ENCODE measurements at places on chromosomes 4 and X.

DNA sequence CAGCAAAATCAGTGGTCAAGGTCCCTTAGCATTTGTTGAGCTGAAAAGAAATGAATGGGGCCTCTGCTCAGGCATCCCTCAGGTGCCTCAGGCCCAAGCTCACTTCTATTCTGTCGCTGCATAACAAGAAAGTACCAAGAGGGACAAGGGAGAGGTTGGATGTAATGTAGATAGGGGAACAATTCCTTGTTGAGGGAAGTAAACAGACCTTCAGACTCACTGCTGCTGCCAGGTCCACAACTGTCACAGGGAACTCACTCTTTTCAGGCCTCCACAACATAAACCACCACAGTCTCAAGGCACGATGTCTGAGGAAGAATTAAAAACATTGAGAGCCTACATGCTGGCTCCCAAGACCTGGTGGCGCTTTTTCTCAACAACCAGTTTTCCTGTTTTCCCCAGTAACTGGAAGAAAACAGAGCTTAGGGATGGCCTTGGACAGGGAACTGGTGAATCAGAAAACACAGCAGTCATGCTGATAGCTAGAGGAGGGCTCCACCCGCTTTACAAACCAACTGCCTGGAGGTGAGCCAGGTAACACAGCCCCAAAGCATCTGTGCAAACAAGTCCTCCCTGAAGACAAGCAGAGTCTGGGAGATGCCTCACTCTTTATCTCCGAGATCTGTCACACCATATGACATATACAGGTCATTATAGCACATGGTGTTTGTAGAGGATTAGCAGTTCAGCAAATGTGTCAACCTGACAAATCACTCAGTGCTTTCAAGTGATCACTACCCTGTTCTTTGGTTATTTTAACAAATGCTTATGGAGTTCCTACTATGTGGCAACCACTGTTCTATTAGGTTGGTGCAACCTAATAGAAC lies 14.3 kb upstream of the AWAT1 start:
- no peak for DNase-seq

DNA sequence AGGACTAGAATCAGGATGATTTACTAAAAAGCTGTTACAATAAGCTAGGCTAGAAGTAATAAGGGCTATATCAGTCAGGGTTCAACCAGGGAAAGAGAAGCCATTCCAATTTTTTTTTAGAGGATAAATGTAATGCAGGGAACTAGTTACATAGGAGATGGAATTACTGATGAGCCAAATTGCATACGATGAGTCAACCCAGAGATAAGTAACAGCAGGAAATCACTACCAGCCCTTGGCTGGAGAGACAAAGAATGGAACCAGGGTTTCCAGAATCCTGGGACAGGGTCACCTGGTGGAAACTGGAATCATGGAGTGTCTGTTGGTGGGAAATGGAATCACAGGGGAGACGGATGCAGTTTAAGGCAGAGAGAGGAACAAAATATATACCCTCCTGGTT lies 13.1 kb upstream of the MAGEA4 start:
- no peak for DNase-seq

DNA sequence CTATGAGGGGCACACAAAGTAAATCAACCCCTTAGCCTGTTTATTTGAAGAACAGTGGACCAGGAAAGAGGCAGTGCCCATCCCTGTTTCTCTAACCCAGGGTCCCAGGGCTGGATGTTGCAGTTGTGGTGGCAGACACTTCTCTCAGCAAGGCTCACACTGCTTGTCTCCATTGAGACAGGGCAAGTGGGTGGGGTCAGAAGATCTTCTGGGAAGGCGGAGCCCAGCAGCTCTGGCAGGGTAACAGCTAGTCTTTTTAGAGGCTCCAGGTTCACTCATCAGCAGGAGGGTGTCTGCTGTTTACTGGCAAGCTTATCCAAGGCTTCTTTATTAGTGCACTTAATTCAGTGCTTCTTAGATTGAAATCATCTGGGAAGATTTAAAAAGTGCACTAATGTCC lies 659.8 kb upstream of the DIPK2B start:
- no peak for DNase-seq

- DNase-seq, result no peak
Measured at GRCh38 chr4:181909368-181909767, 333.8 kb upstream of the TENM3 start.

GRCh38 chr4:41748074-41748570 lies 403 bp downstream of the PHOX2B start:
- no peak for DNase-seq

- no peak for DNase-seq
Measured at GRCh38 chrX:136856551-136856950, 24.0 kb downstream of the RBMX start.

DNA sequence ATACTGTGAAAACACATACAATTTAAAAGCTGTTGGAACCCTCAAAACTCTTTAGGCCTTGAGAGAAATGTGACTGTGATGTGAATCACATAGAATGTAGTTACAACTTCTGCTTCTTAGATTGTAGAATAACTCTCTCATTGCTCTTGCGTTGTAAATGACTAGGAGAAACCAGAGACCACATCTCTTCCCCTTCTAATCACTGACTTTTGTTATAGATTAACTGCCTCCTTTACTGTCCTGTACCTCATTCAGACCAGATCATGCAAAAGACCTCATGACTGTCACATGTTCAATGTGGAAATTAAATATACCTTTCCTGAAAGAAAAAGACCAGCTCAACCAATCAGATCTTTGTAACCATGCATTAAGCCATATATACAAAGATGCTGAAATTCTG lies 43.2 kb upstream of the NEIL3 start:
- no peak for DNase-seq

GRCh38 chr4:94262163-94263016 lies 54.7 kb downstream of the SMARCAD1 start:
- no peak for DNase-seq

DNA sequence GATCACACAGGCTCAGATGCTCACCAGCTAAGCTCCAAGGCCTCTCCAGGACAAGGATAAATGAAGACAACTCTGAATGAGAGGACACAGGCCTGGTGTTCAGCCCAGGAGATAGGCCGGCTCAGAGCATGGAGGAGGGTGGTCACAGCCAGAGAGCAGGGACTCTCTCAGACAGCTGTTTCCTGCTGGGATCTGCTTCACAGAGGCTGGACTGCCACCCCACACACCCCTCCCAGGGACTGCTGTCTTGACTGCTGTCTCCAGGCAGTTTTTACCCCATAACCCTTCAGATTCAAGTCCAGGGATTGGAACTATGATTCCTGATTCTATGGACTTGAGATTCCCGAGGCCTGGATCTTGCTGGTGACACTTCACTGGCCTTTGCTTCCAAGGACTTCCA lies 89.0 kb downstream of the SMIM20 start:
- no peak for DNase-seq

- DNase-seq, result no peak
Measured at GRCh38 chr4:7902101-7902553, 37.5 kb downstream of the AFAP1 start.

- DNase-seq, result no peak
Measured at GRCh38 chrX:10288373-10288975, 131.7 kb downstream of the CLCN4 start.

DNA sequence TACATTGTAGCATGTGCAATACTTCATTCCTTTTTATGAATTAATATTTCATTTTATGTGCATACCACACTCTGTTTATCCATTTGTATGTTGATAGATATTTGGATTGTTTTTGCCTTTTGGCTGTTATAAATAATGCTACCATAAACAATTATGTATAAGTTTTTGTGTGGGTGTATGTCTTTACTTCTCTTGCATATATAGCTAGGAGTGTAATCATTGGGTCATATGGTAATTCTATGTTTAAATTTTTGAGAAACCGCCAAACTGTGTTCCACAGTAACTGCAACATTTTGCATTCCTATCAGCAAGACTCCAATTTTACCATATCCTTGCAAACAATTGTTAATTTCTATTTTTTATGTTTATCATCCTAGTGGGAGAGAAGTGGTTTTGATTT lies 3.1 kb upstream of the TCEAL5 start:
- DNase-seq, result no peak

- no peak for DNase-seq
Measured at GRCh38 chr4:128768373-128768996, 41.0 kb upstream of the JADE1 start.

DNA sequence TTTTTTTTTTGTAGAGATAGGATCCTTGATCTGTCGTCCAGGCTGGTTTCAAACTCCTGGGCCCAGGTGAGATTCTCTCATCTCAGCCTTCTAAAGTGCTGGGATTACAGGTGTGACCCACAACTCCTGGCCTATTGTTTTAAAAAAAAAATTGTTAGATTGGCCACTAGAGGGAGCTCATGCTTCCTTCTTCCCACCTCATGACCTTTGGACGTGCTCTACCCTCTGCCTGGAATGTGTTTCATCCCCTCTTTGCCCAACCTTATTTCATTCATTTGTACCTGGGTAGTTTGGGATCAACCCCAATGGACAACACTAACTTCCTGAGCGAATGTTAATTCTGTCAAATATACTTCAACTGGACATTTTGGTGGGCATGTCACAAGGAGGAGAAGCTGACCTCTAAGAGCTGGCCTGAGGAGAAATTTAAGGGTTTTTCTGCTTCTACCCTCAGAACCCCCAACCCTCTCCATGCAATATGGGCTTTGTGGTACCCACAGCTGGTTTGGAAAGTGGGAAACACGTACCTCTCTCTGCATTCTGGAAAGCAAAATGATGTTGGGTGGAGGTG lies 6.4 kb downstream of the PPEF2 start:
- peak; percentile 22 for DNase-seq

- DNase-seq, result peak; percentile 9
Measured at GRCh38 chr4:60930866-60931265, 269.3 kb upstream of the ADGRL3 start.

- no peak for DNase-seq
Measured at GRCh38 chr4:42268824-42269223, 116.4 kb upstream of the BEND4 start.

- peak; percentile 43 for DNase-seq
Measured at GRCh38 chrX:12974305-12974795, 560 bp upstream of the TMSB4X start.

- DNase-seq, result no peak
Measured at GRCh38 chr4:118770741-118771187, 65.2 kb downstream of the SEC24D start.

- DNase-seq, result no peak
Measured at GRCh38 chr4:12958436-12958835, 525.7 kb downstream of the RAB28 start.

DNA sequence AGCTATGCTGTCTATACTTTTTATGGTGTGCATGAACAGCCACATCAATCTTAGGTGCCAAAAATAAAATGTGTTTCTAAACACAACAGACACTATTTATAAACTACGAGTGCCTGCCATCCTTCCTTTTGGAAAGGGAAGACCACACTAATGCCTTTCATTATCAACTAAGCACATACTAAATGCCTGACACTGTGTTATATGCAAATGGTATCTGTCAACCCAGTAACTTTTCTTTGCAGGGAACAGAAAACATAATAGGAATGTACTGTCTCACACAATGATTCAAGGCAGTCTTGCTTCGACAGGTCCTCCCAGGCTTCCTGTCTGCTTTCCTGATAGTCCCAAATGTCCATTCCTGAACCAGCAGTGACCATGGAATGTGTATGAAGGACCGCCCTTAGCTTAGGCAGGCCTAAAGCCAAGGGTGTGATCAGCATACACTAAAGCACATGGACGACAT lies 43.8 kb downstream of the ADGRA3 start:
- no peak for DNase-seq

- DNase-seq, result no peak
Measured at GRCh38 chr4:99938243-99938753, 8.1 kb downstream of the DNAJB14 start.

GRCh38 chr4:8076023-8076422 lies 82.6 kb downstream of the ABLIM2 start:
- no peak for DNase-seq

DNA sequence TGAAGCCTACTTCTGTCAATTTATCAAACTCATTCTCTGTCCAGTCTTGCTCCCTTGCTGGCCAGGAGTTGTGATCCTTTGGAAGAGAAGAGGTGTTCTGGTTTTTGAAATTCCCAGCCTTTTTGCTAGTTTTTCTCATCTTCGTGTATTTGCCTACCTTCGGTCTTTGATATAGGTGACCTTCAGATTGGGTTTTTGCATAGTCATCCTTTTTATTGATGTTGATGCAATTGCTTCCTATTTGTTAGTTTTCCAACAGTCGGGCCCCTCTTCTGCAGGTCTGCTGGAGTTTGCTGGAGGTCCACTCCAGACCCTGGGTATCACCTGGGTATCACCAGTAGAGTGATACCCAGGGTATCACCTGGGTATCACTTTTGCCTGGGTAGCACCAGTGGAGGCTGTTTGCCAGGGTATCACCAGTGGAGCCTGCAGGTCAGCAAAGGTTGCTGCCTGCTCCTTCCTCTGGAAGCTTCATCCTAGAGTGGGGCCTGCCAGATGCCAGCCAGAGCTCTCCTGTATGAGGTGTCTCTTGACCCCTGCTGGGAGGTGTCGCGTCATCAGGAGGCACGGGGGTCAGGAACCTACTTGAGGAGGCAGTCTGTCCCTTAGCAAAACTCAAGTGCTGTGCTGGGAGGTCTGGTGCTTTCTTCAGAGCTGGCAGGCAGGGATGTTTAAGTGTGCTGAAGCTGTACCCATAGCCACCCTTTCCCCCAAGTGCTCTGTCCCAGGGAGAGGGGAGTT lies 684.2 kb downstream of the PCDH18 start:
- no peak for DNase-seq

GRCh38 chr4:75940692-75941253 lies at the start of gene NAAA:
NAAA (minus strand) TSS chr4:75941013; CDS start chr4:75940949, 64 bp downstream.
- peak; percentile 78 for DNase-seq

DNA sequence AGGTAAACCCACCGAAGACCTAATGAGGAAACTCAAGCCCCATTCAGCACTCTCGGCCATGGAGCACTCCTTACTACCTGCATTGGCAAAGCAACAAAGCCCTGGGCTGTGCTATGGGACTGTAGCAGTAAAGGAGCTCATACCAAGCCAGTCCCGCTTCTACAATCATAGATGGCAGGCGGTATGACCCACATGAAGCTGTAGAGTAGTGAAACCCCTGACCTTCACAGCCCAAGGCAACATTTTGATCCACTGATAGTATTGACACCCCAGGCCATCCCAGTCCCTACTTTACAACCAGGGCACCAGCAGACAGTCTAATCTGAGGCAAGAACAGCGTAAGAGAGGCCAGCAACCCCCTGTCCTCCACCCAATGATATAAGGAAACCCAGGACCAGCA lies 25.2 kb downstream of the CENPC start:
- no peak for DNase-seq

DNA sequence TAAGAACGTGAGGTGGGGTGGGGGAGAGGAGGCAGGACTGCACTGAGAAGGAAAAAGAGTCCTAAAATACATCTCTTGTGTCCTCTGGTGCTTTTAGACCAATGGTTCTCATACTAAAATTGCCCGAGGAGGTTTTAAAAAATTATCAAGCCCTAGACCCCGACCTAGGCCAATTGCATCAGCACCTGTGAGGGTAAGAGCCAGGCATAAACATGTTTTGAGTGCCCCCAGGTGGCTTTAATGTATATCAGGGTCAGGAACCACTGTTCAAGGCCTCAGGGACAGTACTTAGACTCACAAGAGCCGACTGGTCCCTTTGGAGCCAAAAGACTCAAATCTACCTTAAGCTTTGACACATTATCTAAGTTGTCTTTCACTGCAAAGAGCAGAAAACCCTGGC lies 37.5 kb upstream of the TMEM150C start:
- no peak for DNase-seq

GRCh38 chr4:93451954-93452353 lies 376.6 kb upstream of the ATOH1 start:
- DNase-seq, result no peak

GRCh38 chrX:68840256-68840655 lies 11.4 kb downstream of the EFNB1 start:
- DNase-seq, result no peak

- DNase-seq, result no peak
Measured at GRCh38 chrX:154731184-154731583, 19.7 kb downstream of the GAB3 start.

- no peak for DNase-seq
Measured at GRCh38 chr4:136935305-136935704, 597.0 kb downstream of the PCDH18 start.

Data from G401 (cell line).